D341Med (cell line): ENCODE measurements at places on chromosomes 4 and X.
A peak's percentile ranks its signal among the peaks of the same experiment; 100 is the strongest.

GRCh38 chr4:82753238-82753637 is 45.4 kb downstream of the SCD5 start:
- no peak for DNase-seq

GRCh38 chrX:152897222-152898131 is at the start of gene ZNF185:
ZNF185 (plus strand) TSS chrX:152898067; CDS start chrX:152914490, 16,423 bp downstream.
- DNase-seq, result no peak

GRCh38 chr4:81485310-81485980 is 13.7 kb upstream of the RASGEF1B start:
- DNase-seq, result no peak

- DNase-seq, result no peak
Measured at GRCh38 chr4:151324752-151325110, 674 bp downstream of the SH3D19 start.

DNA sequence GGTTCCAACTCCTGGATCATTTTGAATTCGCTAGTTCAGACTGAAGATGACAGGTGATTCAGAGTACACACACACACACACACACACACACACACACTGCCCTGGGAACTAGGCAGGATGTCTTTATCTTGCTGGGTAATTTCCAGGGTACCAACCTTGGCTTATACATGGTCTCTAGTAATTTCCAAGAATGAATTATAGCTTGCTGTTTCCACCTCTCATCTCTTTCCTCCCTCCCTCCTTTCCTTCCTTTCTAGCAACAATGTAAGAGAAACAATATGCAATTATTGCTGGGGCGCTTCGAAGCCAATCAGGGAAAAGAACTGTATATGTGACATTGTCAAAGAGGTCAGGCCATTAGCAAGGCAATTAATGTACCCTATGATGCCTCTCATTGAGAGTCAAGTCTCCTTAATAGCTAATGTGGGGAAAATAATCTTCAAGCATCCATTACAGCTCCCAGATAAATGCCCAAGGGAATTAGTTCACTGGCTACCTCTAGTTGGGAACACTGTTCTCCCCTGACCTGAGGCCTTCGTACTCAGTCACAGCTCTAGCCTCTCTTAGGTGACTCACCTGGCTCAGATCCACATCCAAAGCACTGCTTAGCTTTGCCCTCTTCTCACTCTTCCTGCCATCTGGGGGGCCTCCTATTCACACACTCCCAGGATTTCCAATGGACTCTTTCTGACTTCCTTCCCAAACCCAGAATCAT is 311.5 kb downstream of the PPP1R2C start:
- DNase-seq, result no peak

DNA sequence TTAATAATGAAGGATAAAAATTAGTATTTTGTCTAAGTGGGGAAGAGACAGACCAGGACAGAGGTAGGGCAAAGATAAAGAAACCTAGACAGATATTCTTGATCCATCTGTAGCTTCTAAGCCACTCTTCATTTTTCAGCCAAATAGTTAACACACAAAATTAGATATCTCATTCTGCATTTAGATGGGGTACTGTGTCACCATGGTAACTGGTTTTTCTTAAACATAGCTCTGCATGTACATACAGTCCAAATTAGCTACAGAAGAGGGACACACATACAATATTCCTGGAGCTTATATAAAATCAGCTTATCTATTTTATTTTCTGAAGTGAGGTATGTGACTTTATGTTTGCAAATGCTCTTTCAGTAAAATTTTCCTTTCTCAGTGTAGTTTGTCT is 393.7 kb downstream of the PPP3CA start:
- DNase-seq, result no peak

GRCh38 chrX:20144491-20144890 is 2.9 kb upstream of the EIF1AX start:
- no peak for DNase-seq

- peak; percentile 87 for DNase-seq
Measured at GRCh38 chr4:77156912-77157858, at the start of gene CCNG2. CCNG2 (plus strand) TSS chr4:77157207; CDS start chr4:77158533, 1,326 bp downstream.

GRCh38 chr4:12701384-12701783 is 782.8 kb downstream of the RAB28 start:
- DNase-seq, result no peak

- DNase-seq, result peak; percentile 33
Measured at GRCh38 chr4:145216535-145216934, 36.1 kb upstream of the OTUD4 start.

- no peak for DNase-seq
Measured at GRCh38 chr4:17115583-17115982, 217.1 kb upstream of the LDB2 start.

DNA sequence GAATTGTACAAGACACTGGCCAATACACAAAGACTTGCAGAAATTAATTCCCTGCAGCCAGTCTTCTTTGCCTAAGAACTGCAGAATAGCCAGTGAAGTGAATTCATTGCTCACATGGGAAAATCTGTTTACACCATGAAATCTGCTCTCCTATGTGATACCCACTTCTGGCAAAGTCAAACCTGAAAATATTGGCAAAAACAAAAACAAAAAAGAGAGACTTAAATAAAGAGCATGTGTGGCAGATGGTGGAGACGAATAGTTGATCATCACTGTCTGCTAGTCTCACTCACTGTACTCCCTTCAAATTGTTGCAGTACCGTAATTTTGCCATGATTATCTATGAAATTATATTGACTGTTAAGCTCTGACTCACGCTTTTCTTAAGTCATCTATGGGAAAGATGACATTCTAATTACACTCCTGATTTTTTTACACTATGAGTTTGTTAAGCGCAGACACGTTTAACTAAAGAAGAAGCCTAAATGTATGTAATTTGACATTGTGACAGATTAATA is 406.8 kb downstream of the PCDH7 start:
- no peak for DNase-seq

DNA sequence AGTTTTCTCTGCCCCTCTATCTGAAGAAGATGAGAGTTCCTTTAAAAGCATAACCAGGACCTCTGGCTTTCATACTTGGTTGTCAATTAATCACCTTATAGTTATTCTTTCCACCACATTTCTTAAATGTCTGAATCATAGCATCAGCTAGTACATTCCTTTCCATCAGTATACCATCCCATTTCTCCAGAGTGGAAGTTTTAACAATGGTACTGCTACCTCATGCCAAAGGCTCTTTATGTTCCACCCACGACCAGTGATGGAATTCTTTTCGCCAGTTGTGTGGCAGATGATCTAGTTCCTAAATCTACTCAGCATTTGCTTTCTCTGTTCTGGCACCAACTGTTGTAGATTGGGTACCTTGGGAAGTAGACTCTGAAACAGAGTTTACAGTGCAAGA is 379.8 kb downstream of the ZNF674 start:
- no peak for DNase-seq

GRCh38 chrX:130435937-130436336 is 34.1 kb downstream of the RBMX2 start:
- DNase-seq, result no peak

DNA sequence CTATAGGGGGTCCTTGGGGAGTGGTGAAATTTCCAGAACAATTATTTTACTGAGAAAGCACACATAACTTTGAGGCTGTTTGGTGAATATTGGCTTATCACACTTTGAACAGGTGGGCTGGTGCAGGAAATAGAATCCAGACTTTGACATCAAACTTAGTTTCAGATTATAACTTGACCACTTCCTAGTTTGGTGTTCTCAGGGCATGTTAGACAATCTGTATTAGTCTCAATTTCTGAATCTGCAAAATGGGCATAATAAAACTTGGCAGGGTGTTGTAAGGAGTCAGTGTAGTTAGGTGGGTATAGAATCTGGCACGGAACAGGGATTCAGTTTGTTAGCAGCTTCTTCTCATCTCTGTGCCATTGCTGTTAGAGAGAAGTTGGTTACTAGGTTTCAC is 43.3 kb upstream of the MBNL3 start:
- DNase-seq, result no peak

- no peak for DNase-seq
Measured at GRCh38 chr4:17811078-17811603, 362 bp downstream of the NCAPG start.

GRCh38 chr4:19193274-19193981 is 1058.3 kb upstream of the SLIT2 start:
- DNase-seq, result no peak

- no peak for DNase-seq
Measured at GRCh38 chr4:153295131-153295755, 49.2 kb upstream of the MND1 start.

DNA sequence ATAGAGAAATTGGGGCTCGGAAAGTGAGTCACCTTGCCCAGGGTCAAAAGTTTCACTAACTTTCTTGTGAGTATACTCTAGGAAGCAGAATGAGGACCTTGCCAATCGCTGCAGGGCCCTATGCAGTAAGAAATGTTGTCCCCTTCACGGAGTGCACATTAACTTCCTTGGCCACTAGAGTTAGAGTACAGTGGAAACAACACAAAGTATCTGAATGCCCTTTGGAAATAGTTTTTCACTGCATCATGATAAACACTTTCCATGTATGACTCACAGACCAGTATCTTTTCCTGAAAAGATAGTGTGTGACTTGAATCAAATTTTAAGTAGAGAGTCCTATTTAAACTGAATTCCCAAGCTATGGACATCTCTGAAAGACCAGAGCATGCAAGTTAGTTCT is 45.5 kb upstream of the STK26 start:
- DNase-seq, result no peak

DNA sequence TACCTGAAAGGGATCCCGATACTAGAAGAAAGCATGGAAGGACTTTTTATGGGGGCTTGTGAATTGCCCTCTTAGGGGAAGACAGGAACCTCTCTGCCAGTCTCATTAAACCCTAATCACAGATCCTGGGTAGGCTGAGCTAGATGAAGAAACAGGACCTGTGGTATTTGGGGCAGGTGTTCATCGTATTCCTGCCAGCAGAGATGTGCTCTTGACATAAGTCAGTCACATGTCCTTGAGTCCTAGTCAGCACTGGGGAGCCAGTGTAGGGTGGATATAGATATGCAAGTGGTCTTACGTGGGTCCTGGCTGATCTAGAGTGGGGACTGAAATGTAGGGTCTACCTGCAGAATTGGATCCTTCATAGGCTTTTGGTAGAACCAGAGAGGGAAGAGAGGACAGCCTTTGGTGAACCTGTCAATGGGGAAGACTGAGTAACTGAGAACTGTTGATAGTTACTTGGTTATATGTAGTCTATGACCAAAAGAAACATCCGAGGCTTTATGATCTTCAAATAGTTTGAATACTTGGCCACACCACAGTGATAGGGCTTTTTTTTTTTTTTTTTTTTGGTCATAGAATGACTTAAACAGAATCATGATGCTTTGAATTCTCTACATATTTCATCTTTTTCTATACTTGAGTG is 63.5 kb upstream of the WDR1 start:
- no peak for DNase-seq

DNA sequence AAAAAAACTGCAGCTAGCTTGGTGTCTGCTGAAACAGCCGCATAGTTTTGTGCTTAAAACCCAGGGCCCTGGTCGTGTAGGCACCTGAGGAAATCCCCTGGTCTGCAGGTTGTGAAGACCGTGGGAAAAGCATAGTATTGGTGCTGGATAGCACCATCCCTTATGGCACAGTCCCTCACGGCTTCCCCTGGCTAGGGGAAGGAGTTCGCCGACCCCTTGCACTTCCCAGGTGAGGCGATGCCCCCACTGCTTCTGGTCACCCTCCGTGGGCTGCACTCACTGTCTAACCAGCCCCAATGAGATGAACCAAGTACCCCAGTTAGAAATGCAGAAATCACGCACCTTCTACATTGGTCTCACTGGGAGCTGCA is 1105.1 kb downstream of the STPG2 start:
- DNase-seq, result no peak

DNA sequence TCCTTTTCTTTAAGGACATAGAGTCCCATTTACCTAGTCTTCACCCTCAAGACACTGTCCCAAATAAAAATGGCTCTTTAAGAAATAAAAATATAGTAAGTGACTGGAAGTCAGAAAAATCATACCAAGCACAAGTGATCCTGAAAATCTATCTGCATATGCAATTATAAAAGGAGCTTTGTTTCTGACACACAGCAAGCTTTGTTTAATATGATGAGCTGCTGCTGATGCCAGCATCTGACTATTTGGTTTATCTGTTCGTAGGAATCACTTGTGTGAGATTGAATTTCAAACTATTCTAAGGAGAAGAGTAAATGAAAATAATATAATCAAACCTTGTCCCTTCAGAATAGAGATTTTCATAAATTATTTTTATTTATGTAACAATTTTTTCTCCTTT is 332.4 kb downstream of the PCDH7 start:
- DNase-seq, result no peak

- DNase-seq, result peak; percentile 17
Measured at GRCh38 chr4:8403976-8404375, 36.5 kb downstream of the ACOX3 start.

- peak; percentile 44 for DNase-seq
Measured at GRCh38 chr4:56129431-56129861, 180.7 kb downstream of the CEP135 start.

DNA sequence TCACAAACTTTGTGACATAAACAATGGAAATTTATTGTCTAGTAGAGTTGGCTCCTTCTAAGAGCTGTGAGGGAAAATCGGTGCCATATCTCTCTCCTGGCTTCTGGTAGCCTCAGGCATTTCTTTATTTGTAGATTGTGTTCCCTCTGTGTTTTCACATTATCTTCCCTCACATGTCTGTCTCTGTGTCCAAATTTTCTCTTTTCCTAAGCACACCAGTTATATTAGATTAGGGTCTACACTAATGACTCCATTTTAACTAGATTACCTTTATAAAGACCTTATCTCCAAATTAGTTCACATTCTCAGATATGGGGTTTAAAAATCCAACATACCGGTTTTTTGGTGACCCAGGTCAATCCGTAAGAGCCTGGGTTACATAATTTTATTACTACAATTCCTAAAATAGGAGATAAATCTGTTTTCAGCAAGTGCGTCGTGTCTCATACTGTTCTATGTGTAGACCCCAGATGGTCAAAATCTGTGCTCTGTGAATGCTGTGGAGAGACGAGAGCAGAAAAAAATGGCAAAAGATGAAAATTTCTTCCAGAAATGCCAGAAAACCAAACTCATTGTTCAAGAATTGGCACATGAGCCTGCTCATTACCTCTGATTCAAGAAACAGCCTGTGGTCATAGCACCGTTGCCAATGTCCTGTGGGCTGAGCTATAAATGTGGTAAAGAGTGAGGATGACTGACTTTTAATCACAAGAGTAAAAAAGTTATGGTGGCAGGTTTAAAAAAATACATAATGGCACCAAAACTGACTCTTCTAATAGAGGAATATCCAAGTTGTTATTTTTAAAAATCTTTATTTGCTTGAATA is 574.7 kb downstream of the PCDH7 start:
- no peak for DNase-seq

GRCh38 chr4:47721485-47721884 is 116.4 kb downstream of the CORIN start:
- no peak for DNase-seq

DNA sequence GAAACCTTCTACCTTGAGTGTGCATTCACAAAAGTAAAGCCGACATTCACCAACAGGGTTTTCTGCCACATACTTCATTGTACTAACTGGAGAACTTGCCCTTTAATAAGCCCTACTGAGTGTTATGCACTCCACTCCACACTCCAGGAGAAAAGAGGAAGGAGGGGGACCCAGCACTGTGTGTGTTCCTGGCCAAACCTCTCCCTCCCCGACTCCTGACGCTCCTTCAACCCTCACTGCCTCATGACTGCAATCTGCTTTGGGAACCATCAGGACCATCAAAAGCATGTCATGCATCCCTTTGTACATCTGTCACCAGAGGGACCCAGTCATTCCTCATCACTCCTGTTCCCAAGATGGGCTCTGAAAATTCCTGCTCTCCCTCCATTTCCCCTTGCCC is 143.7 kb downstream of the RASL11B start:
- DNase-seq, result no peak

- DNase-seq, result no peak
Measured at GRCh38 chrX:34053931-34054330, 78.2 kb downstream of the FAM47A start.

GRCh38 chr4:52091801-52092200 is 40.7 kb downstream of the SPATA18 start:
- DNase-seq, result no peak
